PC-9 (cell line): ENCODE measurements at places on chromosomes 12 and 14. TPM values are rescaled to one million over a fixed set of nuclear protein-coding genes. Genes with fewer than 3 reads are reported as not detected.

ACOT4 gene
- 3.5 and 4.9 TPM in 2 replicates for total RNA-seq

GALNT6 gene
- 73.0 and 83.5 TPM in 2 replicates for total RNA-seq

HOXC6 gene
- 4.1 and 5.7 TPM in 2 replicates for total RNA-seq

DNA sequence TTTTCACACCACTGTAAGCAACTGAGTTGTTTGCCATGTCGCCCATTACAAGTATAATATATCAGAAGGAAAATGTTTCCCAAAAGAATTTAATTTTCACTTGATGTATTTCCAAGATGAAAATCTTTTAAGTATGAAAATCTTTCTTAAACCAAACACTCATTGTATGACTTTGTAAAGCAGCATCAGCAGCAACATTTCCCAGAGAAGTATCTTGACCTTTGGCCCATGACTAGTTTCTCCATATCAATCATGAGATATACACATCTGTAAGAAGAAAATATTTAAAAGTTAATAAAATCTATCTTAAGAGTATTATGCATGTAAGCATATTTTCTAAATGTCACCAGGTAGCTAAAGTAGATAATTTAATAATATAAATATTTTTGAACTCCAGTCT is 52.8 kb downstream of the ATP2B1 start:
- DNase-seq = no peak

- DNase-seq = no peak
Measured at GRCh38 chr12:68119724-68120211, 39.8 kb downstream of the IFNG start.

- DNase-seq = no peak
Measured at GRCh38 chr12:54716261-54716660, 68.1 kb upstream of the DCD start.

DNA sequence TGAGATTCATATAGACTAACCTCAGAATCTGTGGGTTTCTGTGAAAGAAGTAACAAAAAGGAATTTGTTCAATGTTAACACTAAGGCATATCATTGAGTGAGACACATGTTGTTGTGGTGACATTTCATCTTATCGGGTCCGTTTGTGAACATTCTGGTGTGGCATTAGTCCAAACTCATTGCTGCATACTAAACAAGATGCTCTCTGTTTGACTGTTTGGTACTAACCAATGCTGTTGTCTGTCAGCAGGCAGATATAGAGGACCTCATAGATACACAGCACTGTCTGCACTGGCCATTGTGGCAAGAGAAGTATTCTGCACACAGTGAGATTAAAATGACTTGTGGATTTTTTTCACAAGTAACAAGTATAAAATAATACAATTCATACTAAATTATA is 41.2 kb downstream of the SLC25A21 start:
- no peak for DNase-seq
